Posterior vena cava (tissue), 2 donors: ENCODE measurements at places on chromosomes 12 and 14. TPM values are rescaled to one million over a fixed set of nuclear protein-coding genes. Genes with fewer than 3 reads are reported as not detected.

GRCh38 chr12:9363145-9363544 is 154.9 kb upstream of the PZP start:
- DNase-seq, result no peak

- DNase-seq, result no peak
Measured at GRCh38 chr14:99899578-99900178, 106.5 kb downstream of the EML1 start.

DNA sequence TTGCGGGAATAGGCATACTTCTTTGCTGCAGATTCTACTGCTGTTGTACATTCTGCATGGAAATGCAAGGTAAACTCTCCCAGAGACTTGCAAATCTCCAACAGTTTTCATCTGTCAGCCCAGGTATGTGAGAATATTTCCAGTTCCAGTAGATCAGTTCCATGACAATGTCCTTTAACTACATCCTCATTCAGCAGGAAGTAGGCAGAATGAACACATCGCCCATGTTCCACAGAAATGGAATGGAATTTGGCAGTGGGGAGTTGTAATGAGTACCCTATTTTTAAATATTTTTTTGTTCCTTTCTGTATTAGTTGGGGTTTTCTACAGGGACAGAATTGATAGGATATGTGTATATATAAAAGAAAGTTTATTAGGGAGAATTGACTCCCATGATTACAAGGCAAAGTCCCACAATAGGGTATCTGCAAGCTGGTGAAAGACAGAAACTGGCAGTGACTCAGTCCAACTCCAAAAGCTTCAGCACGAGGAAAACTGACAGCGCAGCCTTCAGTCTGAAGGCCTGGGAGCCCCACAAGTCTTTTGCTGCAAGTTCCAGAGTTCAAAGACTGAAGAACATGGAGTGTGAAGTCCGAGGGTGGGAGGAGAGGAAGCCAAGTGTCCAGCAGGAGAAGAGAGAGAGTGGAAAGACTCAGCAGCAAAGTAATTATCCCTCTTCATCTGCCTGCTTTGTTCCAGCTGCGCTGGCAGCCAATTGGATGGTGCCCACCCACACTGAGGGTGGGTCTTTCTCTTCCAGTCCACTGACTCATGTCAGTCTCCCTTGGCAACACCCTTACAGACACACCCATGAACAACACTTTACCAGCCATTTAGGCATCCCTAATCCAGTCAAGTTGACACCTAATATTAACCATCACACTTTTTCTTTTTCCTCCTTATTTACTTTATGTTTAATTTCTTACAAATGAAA is 110.4 kb upstream of the SCAF11 start:
- DNase-seq, result no peak

DNA sequence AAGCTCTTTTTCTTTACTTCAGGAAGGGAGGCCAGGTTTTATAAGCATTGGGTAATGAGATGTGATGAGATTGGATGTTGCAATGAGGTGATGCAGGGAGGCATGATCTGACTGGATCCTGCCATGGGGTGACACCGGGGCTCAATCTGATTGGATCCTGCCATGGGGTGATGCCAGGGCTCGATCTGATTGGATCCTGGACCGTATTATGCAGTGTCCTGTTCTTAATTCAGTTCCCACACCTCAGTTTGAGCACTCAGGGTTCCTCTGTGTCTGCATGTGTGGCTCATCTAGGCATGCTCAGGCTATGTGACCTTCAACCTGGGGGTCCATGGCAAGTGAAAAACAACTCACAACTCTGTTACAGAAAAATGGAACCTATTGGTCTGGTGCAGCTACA is 166.4 kb downstream of the SLC15A4 start:
- no peak for DNase-seq

NEUROD4 gene
- total RNA-seq, result not detected

ASIC1 gene
- 4.2 TPM for total RNA-seq
